ENCODE measurements at places on chromosomes 7 and 10.

DNA sequence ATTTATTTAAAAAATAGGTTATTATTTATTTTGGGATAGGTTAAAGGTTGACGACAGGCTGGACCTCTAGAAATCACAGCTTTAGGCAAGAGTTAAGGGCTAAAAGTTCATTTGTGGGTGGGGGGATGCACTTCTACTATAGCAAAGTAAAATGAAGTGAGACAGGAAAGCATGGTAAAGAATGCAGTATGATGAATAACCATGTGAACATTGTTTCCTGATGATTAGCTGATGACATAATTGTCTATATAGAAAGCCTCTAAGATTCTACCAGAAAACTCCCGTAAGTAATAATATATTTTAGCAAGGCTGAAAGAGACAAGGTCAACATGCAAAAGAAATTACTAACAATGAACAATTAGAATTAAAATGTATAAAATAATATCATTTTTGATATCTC, 25.7 kb upstream of the PRSS37 start:
- H3K27ac ChIP-seq = no peak overlapping the region
- peaks cover 2% of the 10 kb centered on the region for H3K36me3 ChIP-seq
- H3K27me3 ChIP-seq = peaks cover 3% of the 10 kb centered on the region
- DNase-seq = no peak
- H3K4me3 ChIP-seq = no peak overlapping the region

DNA sequence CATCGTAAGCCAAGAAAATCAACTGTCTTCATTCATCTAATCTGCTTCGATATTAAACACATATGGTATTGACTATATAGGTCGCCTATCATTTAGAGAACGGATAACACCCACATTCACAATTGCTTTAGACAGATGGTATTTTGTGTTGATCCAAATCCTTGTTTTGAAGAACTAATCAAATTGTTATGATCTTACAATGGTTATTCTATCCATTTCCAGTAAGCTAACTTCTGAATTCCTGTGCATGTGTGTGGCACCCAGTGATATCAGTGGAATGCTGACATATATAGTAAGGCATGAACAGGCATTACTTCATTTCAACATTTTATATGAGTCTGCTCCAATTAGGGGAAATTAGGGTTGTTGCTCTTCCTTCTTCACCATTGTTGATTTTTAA, 98.8 kb downstream of the SEMA3E start:
- no peak overlapping the region for H3K27ac ChIP-seq
- DNase-seq = no peak
- H3K36me3 ChIP-seq = no peaks in the 10 kb centered on the region
- no peaks in the 10 kb centered on the region for H3K4me1 ChIP-seq

- peaks cover 48% of the 10 kb centered on the region for H3K36me3 ChIP-seq
- DNase-seq = no peak
- H3K4me3 ChIP-seq = no peak overlapping the region
- no peaks in the 10 kb centered on the region for H3K27me3 ChIP-seq
- H3K27ac ChIP-seq = no peak overlapping the region
- no peaks in the 10 kb centered on the region for H3K4me1 ChIP-seq
These were observed 18.8 kb upstream of the GARS1 start for GRCh38 chr7:30575910-30576309.

DNA sequence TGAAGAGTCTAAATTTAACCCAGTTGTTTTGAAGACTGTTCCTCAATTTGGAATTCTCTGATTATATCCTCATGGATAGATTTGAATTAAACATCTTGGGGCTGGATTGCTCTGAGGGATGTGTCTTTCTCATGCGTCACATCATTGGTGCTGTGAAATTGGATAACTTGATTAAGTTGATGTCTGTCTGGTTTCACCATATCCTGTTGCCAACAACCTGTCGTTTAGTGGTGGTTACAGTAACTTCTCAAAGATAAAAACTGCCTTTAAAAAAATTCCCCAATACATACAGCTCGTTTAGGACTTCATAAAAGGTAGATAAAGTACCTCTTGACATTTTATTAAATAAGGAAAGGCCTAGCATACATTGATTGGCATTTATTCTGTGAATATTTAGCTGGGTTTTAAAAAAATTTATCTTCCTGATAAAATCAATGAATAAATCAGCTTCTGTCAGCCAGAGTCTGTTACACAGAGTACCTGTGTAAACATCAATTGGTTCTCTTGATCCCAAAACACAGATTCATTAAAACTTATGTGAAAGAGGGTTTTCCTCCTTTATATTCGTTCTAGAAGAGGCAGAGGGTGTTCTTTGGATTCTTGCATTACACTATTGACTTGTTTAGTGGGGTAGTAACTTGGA, 10.5 kb downstream of the CRCP start:
- H3K36me3 ChIP-seq = peaks cover 4% of the 10 kb centered on the region
- no peaks in the 10 kb centered on the region for H3K27me3 ChIP-seq
- H3K27ac ChIP-seq = peak overlapping the region; percentile 48
- no peak overlapping the region for H3K4me3 ChIP-seq
- peaks cover 47% of the 10 kb centered on the region for H3K4me1 ChIP-seq

- peaks cover 7% of the 10 kb centered on the region for H3K36me3 ChIP-seq
- no peak for DNase-seq
- H3K27ac ChIP-seq = peak overlapping the region; percentile 36
- no peak overlapping the region for H3K4me3 ChIP-seq
- no peaks in the 10 kb centered on the region for H3K27me3 ChIP-seq
These were observed 3.2 kb upstream of the VSIR start for GRCh38 chr10:71776481-71776925.

All from activated naive CD8-positive, alpha-beta T cell treated with anti-CD3 and anti-CD28 coated beads, Interleukin-2, amount 50 U/mL, for 24 hours (primary cell).